ENCODE measurements at places on chromosomes 6 and 20. TPM values are rescaled to one million over a fixed set of nuclear protein-coding genes. Genes with fewer than 3 reads are reported as not detected.

Gene TMEM30A
- polyA plus RNA-seq: 111 TPM

Gene C6orf58
- polyA plus RNA-seq: 0.05 TPM

GRCh38 chr6:131062241-131063027 is 611 bp downstream of the EPB41L2 start:
- DNase-seq: no peak

DNA sequence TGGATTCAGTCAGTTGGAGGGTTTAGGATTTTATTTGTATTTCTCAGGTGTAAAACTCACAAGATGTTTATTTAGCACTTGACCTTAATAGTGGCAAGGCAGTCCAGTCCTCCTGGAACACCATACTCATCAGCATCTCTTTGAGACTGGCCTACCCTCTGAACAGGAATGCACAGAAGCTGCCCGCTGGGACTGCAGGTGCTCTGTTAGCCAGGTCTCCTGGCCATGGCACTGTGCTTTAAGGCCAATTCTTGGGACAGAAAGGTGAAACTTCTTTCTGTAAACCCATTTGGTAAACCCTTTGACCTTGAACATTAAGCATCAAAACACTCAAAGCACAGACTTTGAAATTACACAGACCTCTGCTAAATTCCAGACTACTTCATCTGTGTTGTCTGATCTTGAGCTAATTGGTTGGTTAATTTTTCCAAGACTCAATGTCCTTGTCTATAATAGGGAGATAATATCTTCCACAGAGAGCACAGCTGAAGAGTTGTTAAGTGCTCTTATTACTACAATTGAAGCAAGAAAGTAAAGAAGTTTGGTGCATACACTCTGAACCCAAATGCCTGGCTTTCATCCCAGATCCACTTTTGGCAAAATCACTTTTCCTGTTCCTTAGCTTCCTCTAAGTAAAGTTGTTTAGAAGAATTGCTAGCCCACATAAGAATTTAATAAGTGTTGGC is 54.9 kb upstream of the NT5E start:
- DNase-seq: peak; percentile 44

DNA sequence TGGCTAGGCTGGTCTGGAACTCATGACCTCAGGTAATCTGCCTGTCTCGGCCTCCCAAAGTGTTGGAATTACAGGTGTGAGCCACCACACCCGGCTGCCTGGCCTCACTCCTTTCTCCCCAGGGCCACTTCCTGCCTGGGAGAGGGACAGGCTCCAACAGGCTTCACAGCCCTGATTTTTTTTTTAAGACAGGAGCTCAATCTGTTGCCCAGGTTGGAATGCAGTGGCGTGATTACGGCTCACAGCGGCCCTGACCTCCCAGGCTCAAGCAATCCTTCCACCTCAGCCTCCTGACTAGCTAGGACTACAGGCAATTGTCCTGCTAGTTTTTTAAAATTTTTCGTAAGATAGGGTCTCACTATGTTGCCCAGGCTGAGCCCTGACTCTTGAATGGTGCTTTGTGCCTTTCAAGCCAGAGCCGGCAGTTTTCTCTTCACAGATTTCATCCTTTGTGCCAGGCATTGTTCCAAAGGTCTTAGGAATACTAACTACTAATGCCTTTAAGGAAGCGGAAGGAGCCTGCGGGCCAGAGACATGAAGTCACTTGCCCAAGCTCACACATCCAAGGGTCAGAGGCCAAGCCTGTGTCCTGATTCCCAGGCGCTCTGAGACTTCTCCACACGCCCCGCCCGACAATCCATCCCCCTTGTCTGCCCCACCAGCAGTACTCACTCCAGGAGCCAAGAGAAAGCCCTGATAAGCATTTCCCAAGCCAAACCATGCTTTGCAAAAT is 19.2 kb downstream of the CAPN11 start:
- DNase-seq: peak; percentile 84

DNA sequence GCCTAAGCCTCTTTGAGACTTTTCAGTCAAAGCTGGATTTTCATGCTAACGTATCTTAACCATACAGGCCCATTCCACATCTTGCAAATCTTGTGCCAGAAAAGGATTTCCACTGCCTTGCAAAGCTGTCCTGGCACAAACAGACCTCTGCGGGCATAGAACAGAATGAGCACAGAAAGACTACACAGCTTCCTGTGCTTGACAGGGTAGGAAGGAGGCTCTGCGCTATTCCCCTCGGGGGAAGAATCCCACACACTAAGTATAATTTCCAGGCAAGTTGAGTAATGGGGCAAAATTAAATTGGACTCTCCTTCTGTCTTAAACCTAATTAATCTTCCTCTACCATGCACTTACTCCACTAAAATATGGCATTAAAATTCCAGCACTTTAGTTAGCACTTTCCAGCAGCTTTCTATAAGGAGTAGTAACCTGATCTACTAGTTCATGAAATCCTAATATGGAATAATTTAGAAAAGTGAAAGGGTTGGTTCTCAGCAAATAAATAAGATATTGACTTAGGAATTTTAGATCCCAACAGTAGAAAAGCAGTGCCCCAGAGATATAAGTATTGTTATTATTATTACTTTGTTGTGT is 532.1 kb upstream of the JAG1 start:
- no peak for DNase-seq

DNA sequence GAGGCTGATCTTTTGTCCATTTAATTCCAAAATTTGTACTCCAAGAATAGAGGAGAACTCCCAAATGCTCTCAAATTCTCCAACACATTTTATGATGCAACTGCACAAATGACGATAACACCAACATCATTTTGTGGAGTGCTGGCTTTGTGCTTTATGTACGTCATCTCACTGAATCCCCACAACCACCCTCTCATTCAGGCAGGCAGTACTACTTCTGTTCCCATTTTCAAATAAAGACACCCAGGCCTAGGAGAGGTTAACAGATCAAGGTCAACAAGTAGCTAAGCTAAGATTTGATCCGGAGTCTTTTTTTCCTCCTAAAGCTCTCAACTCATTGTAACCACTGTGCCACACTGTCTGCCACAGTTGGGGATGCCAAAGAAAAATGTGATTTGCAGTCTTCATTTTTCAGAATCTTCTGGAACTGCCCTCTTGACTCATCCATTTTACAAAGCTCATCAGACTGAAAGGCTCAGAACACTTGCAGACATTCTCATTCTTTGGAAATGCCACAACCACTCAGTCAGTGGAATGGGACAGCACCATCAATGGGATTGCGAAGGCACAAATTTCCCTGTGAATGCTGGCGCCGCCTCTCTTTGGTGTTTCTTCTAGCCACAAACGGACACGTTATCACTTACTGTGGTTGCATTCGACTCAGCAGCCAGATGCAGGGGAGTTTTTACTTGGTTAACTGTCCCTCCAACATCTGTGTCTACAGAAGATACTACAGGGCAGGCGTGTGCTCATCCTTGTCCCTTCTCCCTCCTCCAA is 184.4 kb downstream of the GJA10 start:
- DNase-seq: peak; percentile 83

DNA sequence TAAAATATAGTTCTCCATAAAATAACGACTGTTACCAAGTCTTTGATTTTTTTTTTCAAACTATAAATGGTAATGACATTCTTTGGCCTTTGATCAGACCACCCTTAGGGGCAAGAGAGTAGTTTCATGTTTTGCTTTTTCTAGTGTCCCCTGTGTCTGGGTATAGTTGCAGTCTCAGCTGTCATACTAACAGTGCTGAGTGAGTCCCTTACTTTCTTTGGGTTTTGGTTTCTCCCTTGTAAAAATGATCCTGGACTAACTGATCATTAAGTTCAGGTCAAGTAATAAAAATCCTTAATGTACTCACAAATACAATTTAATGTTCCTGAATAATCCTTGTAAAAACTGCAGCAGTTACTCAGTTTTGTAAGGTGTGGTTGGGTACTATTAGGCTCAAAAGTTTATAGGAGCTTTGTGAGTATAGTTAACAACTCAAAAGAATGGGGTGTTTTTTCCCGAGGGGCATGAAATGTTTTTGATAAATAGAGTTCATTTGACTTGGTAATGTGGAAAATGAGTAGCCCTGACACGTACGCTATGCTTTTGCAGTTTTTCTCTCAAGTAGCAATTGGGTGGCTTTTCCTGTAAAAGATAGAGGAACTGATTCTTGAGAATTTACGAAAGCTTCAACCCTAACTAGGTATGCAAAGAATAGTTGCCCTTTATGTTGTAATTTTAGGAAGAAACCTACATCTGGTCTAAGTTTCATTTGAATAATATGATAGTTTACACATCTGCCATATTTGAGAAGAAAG is 6.2 kb downstream of the PTPN1 start:
- no peak for DNase-seq

Data from fibroblast of lung (primary cell).